ENCODE measurements at places on chromosomes 16 and 17.

- DNase-seq, result no peak
These were observed 25.8 kb upstream of the NAT9 start for GRCh38 chr17:74801896-74802295.

DNA sequence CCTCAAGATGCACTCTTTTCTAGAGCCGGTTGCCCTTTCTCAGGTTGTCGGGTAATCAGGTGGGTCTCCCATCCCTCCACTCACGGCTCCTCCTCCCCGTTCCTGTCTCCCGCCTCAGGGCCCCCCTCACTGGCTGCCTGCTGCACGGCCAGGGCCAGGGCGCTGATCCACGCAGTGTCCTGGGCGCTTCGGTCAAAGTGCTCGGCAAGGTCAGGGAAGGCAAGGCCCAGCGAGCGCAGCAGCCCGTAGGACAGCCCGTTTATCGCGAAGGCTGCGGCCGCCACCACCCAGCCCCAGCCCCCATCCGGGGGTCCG is 753 bp downstream of the SLC16A11 start:
- DNase-seq, result peak; percentile 25

GRCh38 chr16:88617268-88618031 is 20.9 kb upstream of the IL17C start:
- DNase-seq, result no peak

- no peak for DNase-seq
These were observed 59.3 kb downstream of the ASIC2 start for GRCh38 chr17:33233811-33234177.

- DNase-seq, result peak; percentile 84
These were observed 14.8 kb upstream of the MARVELD3 start for GRCh38 chr16:71610936-71611871.

DNA sequence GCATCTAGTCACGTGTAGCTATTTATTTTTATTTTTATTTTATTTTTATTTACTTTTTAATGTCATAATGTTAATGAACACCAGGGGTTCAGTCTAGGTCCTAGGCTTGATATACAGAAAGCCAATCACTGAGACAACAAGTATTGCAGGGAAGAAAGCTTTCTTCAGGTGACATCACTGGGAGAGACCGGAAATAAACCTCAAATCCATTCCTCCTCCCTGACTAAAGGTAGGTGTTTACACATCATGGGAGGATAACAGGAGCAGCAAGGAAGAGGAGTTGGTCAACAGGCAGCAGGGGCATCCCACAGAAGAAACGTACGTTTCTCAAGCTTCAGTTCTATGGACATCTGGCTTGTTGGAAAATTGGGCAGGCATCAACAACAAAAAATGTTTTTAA is 9.5 kb upstream of the HEATR3 start:
- DNase-seq, result no peak

- no peak for DNase-seq
These were observed 124.4 kb downstream of the SLC39A11 start for GRCh38 chr17:72967977-72968585.

DNA sequence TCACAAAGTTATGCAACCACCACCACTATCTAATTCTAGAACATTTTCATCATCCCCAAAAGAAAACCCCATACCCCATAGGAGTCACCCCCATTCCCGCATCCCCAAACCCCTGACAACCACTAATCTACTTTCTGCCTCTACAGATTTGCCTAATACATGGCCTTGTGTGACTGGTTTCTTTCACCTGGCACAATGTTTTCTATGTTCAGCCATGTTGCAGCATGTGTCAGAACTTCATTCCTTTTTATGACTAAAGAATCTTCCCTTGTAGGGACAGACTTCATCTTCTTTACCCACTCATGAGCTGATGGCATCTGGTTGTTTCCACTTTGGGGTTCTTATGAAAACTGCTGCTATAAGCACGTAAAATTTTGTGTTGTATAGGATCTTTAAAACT is 34.6 kb downstream of the CYTH1 start:
- DNase-seq, result peak; percentile 22

DNA sequence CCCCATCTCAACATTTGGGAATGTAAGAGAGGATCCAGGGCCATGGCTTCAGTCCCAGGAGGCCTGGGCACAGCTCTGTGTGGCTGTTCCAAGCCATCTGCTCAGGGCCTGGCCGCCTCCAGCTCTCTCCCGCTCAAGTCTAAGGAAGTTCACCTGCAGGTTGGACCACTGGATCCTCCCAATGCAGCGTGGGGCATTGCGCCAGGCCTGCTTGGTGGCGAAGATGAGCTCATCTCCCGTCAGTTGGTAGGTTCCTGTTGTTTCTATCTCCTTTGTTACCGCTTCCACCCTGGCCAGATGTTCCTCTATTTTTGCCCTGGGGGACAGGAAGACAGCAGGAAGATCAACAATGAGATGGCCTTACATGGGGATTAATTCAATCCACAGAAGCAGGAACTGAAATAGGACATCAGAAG is 17.5 kb downstream of the NOS2 start:
- DNase-seq, result no peak

DNA sequence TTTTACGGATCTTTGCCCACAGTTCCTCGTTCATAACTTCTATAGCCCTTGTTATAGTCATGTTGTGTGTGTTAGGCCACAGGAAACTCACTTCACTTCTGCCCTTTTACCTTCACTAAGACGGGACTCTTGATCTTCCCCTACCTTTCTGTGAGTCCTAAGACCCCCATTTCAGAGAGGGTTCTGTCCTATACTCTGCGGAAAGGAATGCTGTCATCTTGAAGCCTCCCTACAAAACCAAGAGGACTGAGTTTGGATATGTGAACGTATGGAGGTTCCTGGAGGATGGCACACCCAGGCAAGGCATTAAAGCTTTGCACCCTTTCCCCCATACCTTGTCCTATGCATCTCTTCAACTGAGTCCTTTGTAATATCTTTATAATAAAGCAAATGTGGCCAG is 3.7 kb downstream of the UBB start:
- DNase-seq, result no peak

DNA sequence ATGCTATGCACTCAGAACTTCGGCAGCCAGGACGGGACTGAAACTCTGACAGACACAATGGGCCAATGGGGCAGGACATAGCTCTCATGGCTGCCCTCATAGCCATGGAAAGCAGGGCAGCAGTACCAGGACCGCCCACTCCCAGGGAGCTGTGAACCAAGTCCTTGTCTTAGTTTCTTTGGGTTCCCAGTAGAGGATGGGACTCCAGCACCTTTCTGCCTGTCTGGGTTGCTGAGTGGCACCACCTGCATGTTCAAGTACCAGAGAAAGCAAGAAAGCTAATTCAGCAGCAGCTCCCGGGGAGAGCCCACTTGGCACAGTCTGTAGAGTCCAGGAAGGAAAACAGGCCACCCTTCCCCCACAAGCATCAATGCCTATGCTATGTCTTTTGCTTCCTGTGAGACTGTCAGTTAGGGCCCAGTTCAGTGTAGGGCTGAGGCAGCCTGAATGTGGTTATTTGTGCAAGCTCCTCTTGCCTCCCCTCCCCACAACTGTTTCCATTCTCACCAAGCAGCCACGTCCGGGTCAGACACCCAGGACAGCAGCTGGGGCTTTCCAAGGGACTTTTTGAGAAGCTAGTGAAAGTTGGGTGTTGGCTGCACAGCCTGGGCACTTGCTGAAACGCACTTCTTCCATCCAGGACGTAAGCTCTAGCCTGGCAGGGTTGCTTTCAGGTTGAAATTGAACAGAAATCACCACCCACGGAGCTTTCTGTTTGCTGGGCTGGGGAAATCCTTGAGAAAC is 7.8 kb downstream of the SUPT4H1 start:
- peak; percentile 90 for DNase-seq

- DNase-seq, result no peak
These were observed 12.1 kb downstream of the CUEDC1 start for GRCh38 chr17:57943140-57943539.

DNA sequence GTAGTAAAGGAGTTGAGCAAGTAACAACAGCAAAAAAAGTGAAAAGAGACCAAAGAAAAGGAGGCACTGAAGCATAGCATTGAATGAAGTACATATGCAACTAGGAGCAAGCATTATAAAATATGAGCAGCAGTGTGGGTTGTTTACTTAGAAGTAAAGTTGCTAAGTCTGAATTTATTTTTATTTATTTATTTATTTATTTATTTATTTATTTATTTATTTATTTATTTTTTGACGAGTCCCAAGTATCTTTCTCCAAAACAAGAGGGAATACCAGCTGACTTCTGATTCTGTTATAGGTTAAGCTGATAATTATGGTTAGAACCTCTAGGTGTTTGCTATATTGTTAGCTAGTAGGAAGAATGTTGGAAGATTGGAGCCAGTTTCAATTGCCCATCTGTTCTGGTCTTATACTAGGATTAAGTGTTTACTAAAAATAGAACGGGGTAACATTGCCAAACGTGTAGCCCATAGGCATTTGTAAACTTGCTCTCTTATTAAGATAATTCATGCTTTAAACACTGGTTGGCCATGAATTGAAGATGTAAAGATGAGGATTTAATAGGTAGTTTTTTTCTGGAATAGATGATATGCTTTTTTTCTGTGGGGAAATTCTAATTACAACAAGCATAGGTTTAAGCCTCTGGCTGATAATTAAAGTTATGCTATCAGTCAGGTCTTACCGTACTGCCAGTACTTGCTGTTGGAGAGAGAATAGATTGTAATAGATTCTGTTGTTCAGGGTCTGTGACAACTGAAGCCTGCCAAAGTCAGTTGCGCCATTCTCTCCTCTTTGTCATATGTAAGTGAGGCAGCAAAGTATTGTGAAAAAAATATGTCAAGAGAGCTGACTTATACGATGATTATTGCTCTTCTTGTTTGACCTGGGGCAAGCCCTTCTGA is 66.7 kb downstream of the PPM1E start:
- DNase-seq, result no peak

- DNase-seq, result peak; percentile 52
These were observed 8.9 kb upstream of the RAPGEFL1 start for GRCh38 chr17:40168262-40168832.

DNA sequence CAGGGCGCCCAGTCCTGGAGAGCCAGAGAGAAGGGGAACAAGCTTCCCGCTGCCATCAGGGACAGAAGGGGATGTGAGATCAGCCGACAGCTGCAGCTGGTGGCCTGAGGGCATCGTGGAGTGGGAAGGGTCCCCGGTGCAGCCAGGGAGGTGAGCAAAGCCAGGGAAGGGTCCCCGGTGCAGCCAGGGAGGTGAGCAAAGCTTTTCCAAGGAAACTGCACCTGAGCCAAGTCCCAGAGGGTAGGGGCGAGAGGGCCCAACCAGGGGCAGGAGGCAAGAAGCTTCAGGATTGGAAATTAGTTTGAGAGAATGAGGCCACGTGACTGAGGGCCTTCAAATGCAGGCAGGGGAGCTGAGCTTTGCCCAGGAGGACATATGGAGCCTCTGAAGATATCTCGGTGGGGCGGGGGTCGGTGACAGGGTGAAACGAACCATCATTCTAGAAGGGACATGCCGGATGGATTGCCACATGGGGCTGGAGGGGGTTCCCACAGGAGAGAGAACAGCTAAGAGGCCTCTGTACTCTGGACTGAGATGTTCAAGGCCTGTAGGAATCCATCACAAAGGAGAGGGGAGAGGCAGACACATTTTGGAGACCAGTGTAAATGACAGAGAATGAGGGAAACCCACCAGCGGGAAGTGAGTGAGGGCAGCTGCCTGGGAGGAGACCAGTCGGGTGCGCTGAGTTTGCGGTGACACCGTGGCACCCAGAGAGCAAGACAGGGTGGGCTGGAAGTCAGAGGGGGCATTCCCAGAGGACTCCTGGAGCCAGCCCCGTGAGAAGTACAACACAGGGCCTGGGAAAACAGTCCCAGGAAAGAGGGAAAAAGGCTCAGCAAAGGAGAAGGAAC is 31.4 kb upstream of the RPH3AL start:
- no peak for DNase-seq

- peak; percentile 70 for DNase-seq
These were observed 667 bp downstream of the EFCAB13 start for GRCh38 chr17:47324224-47325020.

DNA sequence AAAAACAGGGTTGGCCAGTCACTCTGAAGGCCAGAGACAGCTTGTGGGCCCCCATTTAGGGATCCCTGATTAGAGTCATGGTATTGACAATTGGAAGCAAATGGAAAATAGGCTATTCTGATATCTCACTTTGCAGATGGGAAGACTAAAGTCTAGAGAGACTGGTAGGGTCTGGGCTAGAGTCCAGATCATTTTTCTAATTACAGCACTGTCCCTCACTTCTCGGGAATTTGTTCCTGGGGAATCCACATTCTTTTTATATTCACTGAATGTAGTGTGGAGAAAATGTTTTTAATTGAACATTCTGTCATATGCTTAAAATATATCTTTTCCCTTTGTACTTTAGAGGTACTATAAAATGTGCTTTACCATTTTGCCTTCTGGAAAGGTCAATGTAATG is 1.1 kb downstream of the KATNIP start:
- DNase-seq, result no peak

GRCh38 chr17:81348097-81349055 is 46.9 kb upstream of the BAHCC1 start:
- DNase-seq, result no peak

DNA sequence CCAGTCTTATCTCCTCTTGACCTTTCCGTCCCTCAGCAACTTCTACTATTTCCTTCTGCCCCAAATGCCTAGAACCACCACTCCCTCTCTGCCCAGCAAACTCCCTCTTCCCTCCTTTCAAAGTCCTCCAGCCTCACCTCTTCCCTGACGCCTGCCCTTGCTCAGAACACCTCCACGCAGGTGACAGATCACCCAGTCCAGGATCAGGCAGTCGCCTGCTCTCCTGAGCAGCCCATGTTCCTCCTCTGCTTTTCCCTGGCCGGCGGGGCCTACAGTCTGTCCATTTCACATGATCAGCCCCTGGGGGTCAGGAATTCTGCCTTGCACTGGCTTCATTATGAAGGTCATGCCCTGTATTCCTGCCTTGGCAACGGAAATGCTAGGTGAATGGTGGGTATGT is 422 bp downstream of the CD300LF start:
- no peak for DNase-seq

DNA sequence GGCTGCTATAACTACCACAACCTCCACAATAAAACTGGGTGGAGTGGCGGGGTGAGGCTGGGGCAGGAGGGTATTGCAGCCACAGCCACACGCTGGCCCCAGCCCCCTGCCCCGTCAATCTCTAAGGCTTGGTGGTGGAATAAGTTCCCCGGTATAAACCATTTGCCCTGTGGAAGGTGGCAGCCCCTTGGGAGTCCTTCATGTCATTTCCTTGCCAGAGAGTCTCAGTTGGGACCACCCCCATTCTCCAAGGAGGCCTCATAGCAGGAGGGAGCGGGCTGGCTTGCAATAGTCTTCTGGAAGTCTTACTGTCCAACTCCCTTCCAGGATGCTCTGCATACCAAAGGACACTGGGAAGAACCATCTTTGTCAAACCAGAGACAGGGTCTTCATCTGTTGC is 19.4 kb downstream of the CD300A start:
- DNase-seq, result no peak
